ENCODE measurements at places on chromosomes 6 and 20.

- no peak for DNase-seq
These were observed 25.2 kb downstream of the DLL1 start for GRCh38 chr6:170265655-170266054.

GRCh38 chr6:16918586-16918985 lies 157.3 kb upstream of the ATXN1 start:
- no peak for DNase-seq

DNA sequence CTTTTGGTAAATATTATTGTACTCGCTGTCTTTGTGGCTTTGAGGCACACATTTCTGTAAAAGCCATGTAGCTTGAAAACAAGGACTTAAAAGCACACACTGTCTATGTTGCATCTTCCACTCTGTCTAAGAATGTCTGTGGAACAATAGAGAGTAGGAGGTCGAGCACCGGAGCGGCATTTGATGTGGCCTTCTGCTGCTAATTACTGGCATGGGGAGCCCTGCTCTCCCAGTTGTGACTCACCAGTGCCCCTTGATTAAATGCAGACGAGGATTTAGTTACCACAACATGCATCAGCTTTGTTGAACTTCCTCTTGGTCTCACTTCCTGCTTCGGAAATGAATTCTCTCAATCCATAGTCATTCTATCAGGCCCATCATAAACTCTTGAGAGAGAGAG lies 680.7 kb upstream of the SLC35B3 start:
- DNase-seq: no peak

- DNase-seq: no peak
These were observed 5.0 kb downstream of the ID4 start for GRCh38 chr6:19842030-19842615.

- DNase-seq: peak; percentile 55
These were observed 502 bp upstream of the GNAS start for GRCh38 chr20:58851969-58852458.

GRCh38 chr20:61252601-61253263 lies 671 bp downstream of the CDH4 start:
- peak; percentile 70 for DNase-seq

GRCh38 chr20:20993372-20993771 lies 112.8 kb downstream of the LINC00237 start:
- no peak for DNase-seq

GRCh38 chr6:30101444-30102413 lies 11.2 kb downstream of the TRIM31 start:
- DNase-seq: peak; percentile 98

DNA sequence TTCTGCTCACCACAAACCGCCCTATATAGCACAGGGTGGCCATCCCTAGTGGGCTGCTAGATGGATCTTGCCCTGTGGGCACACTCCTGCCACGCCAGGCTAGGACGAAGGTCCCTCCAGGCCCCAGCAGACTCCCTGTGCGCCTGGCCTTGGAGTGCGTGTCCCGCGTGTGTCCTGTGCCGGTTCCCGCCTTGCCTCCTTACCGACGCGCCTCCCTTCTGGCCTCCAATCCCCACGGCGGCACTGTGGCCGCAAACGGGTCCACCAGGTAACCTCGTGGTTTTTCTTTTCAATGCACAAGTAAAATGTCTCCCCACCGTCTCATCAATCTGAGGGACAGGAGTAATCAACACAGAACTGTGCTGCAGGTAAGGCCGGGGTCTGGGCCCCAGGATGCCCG lies 133.8 kb upstream of the PHACTR3 start:
- no peak for DNase-seq

GRCh38 chr6:97465877-97466561 lies 183.0 kb upstream of the MMS22L start:
- DNase-seq: peak; percentile 66

Data from endodermal cell (in vitro differentiated cells).